Fibroblast of the conjunctiva (primary cell): ENCODE measurements at places on chromosomes 7 and 10.

GRCh38 chr10:59678884-59679301 is 30.8 kb downstream of the SLC16A9 start:
- DNase-seq = no peak

DNA sequence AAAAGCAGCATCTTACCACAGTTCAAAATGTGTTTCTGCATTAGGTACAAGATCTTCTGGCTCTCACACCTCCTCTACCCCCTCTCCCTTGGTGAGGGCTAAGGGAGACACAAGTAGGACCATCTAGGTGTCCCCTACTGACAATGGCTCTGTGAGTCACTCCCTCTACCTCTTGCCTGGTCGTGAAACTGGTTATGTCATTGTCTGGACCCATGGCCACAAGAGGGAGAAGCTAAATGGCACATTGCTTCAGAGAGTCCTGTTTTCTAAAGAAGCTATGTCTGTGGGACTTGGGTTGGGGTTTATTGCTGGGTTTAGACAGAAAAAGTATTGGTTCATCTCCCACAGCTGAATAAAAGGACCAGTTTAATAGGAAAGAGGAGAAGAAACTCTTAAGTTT is 4.0 kb upstream of the PLXNA4 start:
- DNase-seq = no peak

- DNase-seq = no peak
These were observed 837.8 kb upstream of the LRRN3 start for GRCh38 chr7:110253093-110253492.

DNA sequence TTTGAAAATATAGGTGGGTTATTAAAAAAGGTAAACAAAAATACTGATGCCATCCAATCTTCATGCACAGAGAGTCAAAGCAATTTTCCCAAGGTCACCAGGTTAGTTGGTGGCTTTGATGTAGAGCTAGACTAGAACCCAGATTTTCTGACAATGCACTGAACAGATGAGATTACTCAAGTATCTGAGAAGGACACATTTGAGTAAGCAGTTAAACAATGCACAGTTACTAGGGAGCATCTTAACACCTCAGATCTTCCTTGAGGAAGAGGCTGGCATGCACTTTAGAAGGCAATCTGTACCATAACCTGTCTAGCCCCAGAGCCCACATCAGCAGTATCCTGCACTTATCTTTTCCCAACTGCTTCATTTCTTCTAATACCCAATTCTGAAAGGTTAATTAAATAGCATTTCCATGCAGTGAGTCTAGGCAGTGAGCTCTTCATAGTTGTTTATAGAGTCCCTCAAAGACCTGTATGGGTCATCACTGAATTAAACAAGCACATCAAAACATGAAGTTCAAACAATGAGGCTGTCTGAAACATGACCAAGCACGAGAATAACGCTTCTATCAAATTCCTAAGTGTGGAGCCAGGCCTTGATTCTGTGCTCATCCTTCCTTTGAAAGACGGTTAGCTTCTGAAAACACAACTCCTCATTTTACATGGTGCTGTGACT is 38.2 kb upstream of the ANK3 start:
- no peak for DNase-seq
